D341Med (cell line): ENCODE measurements at places on chromosomes 6 and 20.

- no peak for DNase-seq
These were observed 215.5 kb downstream of the ADGB start for GRCh38 chr6:146814148-146814750.

DNA sequence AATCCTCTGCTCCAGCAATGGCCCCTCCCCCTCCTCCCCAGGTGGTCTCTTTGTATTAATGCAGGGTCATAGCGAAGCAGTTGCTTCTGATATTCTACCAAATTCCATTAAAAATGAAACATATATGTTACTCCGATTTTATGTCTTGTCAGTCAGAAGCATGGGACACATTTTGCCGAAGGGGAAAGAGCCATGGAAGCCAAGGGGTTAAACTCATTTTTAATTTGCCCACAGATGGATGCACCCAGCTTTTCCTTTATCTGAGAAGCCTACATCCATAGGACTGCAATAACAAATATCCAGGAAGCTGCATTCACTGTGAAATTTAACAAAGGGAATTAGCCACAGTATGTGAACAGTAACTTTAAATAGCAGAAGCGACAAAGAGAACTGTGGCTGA, 688.2 kb downstream of the QKI start:
- no peak for DNase-seq

GRCh38 chr6:31086788-31087440, 25.5 kb downstream of the C6orf15 start:
- DNase-seq: no peak

DNA sequence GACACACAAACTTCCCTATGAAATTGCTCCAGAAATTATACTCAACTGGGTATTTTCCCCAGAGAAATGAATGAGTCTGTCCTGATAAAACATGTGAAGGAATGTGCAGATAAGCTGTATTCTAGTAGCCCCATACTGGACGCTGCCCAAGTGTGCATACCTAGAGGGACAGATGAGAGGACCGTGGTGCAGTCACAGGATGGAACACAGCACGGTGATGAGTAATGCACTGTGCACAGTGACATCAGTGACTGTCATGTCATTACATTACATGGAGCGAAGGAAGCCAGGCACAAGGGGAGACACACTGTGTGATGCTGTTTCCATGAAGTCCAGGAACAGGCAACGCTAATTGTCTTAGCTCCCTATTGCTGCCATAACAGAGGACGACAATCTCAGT, 155.5 kb downstream of the CDH4 start:
- no peak for DNase-seq

GRCh38 chr20:33791959-33792597, 19.1 kb upstream of the CHMP4B start:
- DNase-seq: peak; percentile 83

DNA sequence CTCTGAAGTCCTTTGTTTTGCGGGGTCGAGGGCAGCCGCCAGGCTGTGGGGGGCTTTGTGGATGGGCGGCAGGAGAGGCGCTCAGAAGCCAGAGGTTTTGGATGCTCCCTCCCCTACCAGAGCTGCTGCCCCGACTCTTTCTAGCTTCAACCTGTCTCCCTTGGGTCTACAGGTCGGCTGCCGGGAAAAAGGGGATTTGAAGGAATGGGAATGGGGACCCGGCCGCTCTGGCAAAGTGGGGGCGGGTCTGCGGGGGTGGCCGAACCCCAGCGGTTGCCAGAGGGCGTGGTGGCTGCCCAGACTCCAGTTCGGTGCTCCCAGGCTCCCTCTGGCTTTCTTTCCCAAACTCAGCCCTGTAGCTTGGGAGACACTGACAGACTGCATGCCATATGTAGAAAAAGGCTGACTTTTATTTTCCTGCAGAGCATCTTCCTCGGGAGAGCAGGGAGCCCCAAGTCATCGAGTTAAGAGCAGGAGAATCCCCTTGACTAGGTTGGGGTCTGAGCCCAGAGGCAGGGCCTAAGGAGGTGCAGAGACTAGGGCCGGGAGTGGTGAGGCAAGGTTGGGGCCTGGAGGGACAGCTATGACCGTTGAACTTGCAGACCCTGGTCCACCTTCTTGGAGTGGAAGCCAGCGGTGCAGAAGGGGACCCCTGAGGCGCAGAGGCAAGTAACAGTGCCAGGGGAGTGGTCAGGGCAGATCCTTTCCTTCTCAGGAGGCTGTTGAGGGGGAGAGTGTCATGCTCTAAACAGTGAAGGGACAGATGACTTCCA, 1.4 kb upstream of the PPP1R18 start:
- no peak for DNase-seq

- DNase-seq: no peak
These were observed 86.4 kb downstream of the OPRM1 start for GRCh38 chr6:154125421-154125820.

DNA sequence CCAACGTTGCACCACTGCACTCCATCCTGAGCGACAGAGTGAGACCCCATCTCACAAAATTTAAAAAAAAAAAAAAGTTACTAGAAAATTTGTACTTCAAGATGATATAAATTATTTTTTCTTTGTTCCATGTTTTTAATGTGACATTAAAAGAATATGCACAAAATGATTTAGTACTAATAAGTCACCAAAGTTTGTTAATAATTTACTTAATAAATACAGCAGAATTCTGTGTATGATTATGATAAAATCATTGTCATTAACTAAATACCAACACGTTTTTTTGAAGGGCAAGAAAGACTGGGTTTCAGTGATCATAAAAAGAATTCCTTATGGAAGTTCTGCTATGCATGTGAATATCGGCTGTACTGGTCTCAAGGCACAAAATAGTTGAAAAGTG, 28.1 kb downstream of the GOPC start:
- no peak for DNase-seq

- DNase-seq: no peak
These were observed 105.8 kb upstream of the SPTLC3 start for GRCh38 chr20:12902992-12903391.

GRCh38 chr6:157047951-157048350, 270.8 kb downstream of the ARID1B start:
- DNase-seq: no peak

DNA sequence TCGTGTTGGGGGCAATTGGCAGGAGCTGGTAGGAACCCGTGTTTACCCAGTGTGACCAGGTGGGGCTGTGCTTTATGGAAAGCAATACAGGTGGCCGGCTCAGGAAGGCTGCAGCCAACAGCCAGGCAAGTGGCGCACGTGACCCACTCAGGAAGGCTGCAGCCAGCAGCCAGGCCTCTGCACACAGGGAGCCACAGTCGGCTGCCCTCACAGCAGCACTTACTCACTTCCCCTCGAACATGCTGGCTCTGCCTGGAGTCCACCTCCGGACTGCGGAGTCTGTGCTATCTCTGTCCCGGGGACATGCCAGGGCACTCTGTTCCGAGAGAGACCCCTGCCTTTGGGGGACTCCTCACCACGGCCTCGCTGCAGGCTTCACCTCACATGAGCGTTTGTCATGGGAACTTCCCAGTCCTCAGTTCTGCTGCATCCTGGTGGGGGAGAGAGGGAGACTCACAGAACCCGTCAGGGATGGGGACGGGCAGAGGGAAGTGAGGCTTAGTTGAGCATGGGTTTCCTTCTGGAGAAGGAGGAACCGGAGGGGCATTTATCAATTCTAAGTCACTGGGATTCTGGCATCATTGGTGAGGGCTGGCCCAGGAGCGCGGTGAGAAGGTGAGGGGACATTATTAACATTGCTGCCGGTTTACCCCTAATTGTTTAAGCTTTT, 76.8 kb downstream of the TTLL2 start:
- DNase-seq: no peak

DNA sequence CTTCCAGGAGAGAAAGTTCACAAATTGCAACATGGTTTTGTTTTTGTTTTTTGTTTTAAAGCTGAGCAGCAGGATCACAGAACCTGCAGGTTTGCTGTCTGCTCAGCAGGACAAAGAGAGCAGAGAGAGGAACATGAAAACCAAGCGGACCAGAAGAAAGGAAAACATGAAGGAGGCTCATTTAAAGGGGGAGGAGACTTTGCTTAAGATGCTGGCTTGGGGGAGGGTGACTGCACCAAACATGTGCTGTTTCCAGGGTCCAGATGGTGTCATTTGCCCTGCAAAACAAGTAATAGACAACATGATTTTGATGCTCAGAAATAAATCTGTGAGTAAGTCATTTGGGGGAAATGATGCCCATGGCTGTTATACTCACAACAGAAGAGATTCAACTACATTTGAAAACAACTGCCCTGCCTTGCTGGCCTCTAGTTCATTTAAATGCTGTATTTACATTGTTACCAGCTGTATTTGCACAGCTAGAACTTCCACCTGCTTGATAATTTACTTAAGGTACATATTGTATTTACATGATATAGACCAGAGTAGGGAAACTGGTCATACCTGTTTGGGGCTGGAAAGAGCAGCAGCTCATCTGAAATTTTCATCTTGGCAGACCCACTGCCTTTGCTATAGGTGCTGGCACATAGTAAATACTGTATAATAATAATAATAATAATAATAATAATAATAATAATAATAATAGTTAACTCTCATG, 32.2 kb upstream of the CHD6 start:
- no peak for DNase-seq

GRCh38 chr20:59191756-59192532, 28.3 kb downstream of the ZNF831 start:
- DNase-seq: no peak

- no peak for DNase-seq
These were observed 718.4 kb upstream of the CHD6 start for GRCh38 chr20:42336576-42336975.

- DNase-seq: no peak
These were observed 10.9 kb upstream of the MRGBP start for GRCh38 chr20:62785393-62785792.

GRCh38 chr6:109396046-109396718, 13.9 kb upstream of the CD164 start:
- DNase-seq: no peak

- DNase-seq: no peak
These were observed 140.3 kb upstream of the TCF21 start for GRCh38 chr6:133748628-133749027.

DNA sequence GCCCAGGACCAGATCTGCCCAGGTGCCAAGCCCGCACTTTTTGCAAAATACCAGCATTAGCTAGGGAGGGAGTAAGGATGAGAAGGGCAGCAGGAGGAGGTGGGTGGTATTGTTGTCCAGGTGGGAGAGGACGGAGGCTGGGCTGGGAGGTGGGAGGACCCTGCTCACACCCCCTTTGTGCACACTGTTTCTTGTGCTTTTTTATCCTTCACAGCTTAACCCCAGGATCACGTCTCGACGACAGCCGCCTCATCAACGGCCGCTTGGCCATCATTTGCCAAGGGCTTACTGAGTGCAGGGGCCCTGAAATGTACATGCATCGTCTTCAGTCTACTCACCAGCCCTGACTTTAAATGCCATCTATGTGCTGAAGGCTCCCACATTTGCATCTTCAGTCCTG, 12.1 kb upstream of the TGM2 start:
- no peak for DNase-seq

DNA sequence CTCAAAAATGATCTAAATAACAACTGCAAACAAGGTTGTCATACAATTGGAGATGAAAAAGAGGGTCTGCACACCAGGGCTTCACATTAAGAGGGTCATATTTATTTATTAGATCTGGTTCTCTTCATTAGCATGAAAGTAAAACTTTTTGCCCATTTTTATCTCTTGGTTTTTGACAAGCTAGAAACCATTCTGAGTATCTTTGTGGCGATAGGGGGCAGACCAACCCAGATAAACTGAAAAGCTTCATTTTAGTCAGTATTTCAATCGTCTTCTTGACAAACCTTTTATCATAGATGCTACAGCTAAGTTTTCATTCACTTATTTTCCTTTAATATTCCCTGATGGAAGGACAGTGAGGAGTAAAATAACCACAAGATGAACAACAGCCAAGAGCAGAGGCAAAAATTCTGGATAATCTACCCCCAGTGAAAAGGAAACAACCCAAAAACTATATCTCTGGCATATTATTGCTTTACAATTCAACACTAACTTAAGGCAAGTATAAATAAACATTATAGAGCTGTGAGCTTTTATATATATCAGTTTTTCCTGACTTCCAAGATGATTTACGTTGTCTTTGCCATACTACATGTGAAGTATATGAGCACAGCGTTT, 45.2 kb downstream of the THEMIS start:
- no peak for DNase-seq

DNA sequence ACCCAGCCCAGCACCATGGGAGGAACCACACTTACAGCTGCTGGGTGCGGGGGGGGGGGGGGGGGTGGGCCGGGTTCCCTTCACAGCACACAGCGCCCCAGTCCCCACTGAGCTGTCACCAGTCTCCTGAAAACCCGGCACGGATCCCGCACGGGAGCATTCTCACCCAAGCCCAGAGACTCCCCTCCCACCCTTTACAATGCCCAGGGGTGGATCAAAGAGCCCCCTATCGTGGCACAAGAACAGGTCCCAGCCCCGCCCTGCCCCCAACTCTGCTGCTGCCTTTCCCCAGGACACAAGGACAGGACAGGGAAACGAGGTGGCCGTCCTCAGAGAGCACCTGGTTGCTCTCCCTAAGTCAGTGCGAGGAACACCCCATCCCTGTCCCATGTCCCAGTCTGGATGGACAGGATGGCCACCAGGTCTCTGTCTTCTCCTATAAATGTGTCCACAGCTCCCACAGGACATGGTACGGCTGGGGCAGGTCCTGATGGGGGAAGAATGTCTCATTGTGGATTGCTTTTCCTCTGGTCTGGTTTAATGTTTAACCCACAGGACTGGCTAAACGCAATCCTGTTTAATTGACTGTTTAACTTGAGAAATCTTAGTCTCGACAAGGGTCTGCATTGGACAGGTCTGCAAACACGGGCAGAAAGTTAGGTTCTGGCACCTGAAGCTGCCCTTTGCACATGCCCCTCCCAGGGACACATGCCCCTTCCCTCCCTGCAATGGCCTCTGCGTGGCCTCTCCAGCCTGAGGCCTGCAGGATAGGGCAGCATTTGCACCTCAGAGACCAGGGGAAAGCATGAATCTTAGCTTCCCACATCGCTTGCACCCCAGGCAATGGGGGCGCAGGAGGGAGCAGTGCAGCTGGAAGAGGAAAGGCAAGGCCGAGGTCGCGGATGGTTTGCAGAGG, 45.3 kb downstream of the DACT2 start:
- no peak for DNase-seq

- DNase-seq: no peak
These were observed 47.2 kb upstream of the CCN2 start for GRCh38 chr6:131998255-131998982.

- no peak for DNase-seq
These were observed 7.2 kb upstream of the LCA5 start for GRCh38 chr6:79544299-79544927.
